Activated CD4-positive, alpha-beta T cell treated with anti-CD3 and anti-CD28 coated beads, Interleukin-2, amount 50 U/mL, for 1 hour (primary cell): ENCODE measurements at places on chromosomes 16 and 17.

GRCh38 chr16:73159296-73159695 lies 111.4 kb upstream of the ZFHX3 start:
- DNase-seq: no peak

GRCh38 chr16:76278086-76278485 lies 885 bp downstream of the CNTNAP4 start:
- DNase-seq: no peak

DNA sequence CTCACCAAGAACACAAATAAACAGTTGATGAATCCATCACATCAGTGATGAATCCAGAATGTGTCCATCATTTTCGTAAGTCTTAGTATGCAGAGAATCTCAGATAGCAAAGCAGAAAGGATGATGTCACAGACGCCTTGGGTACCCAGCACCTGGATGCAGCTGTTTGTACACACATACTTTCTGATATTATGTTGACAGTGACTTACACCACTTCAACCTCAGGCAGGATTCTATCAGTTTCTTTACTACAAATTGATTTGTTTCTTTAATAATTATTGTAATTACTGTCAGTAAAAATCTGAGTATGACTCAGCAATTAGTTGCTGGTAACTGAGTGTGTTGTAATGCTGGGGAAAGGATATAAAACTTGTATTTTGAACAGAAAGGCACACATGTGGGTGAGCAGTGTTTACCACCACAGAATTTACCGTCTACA lies 159.8 kb downstream of the RPTOR start:
- DNase-seq: no peak

GRCh38 chr17:47726796-47727703 lies 6.0 kb upstream of the TBX21 start:
- DNase-seq: no peak

DNA sequence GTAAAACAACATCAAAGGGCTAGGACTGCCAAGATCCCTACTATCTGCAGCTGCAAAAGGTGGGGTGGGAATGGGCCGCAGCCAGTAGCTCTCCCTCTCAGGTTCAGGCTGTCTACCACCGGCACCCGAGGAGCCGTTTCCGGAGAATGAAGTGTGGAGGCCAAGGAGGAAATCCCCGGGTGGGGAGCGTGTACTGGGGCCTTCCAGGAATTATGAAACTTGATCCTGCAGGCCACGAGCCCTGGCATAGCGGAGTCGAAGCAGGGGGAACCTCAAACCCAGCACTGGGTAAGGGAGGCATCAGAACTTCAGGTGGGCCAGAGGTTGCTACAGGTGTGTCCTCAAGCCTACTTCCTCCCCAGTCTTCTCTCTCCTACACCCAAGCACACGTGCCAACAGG lies 5.1 kb downstream of the INPP5K start:
- no peak for DNase-seq

- no peak for DNase-seq
Observed at GRCh38 chr16:84485255-84486010, 19.0 kb downstream of the MEAK7 start.

DNA sequence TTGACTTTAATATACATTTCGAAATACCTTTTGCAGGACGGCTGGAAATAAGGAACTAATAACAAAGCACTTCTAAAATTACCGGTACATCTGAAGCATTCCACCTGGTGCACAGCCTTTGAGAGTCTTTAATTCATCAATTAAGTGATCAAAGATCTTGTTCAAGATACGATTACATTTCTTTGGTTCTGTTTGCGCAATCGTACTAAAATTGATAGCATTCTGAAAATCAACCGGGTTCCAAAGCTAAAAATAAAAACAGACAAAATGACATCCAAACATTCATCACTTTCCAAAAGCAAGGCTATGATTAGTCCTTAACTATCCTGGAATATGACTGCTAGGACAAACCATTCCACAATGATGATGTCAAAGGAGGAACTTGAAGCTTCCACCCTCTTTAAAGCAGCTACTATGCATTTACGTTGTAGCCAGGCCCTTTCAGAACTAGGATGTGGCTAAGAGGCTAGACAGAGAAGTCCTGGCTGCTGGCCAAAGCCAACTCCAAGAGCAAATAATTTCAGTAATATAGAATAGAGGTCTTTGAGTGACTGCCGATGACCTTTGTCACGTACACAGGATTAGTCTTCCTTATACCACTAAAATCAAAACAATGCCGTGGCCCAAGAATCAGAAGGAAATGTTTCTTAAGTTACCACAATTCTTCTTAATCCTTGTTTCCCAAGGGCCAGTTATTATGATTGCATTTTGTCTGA lies 299.8 kb upstream of the PSMD7 start:
- DNase-seq: no peak

- DNase-seq: peak; percentile 51
Observed at GRCh38 chr16:53518550-53519416, 15.8 kb upstream of the AKTIP start.

GRCh38 chr16:56408379-56409098 lies 16.8 kb downstream of the AMFR start:
- no peak for DNase-seq
